Psoas muscle (tissue), 8 donors: ENCODE measurements at places on chromosomes 6 and 20. TPM values are rescaled to one million over a fixed set of nuclear protein-coding genes. Genes with fewer than 3 reads are reported as not detected.

DNA sequence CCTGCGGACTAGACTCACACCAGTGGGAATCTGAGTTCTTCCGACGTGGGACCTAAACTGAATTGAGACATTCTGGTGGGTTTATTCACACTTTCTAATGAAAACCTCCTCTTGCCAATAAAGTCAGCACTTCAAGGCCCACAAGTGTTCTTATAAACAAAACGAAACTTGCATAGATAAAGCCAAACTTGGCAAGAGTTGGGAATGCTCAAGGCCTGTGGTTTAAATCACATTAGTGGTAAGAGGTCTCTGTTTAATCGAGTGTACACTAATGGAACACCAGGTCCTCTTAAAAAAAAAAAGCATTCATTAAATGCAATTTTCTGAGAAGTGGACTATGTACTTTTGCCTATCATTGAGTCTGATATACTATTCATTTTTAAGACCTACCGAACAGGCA, 143.3 kb downstream of the SMOC2 start:
- H3K4me1 ChIP-seq = no peaks in the 10 kb centered on the region
- DNase-seq = no peak
- no peak overlapping the region for H3K4me3 ChIP-seq
- H3K27me3 ChIP-seq = peaks cover 7% of the 10 kb centered on the region

- peaks cover 35% of the 10 kb centered on the region for H3K4me1 ChIP-seq
- no peak for DNase-seq
- H3K27ac ChIP-seq = peak overlapping the region; percentile 31
- no peaks in the 10 kb centered on the region for H3K36me3 ChIP-seq
- H3K27me3 ChIP-seq = no peaks in the 10 kb centered on the region
- H3K4me3 ChIP-seq = no peak overlapping the region
Measured at GRCh38 chr6:37099442-37099841, 70.5 kb upstream of the PIM1 start.

Gene CPNE5
- 0.41 TPM for total RNA-seq

Gene ARFGEF3
- 18.4 TPM for total RNA-seq

Gene MUCL3
- total RNA-seq = not detected

Gene MYLK4
- total RNA-seq = 1.2 TPM

DNA sequence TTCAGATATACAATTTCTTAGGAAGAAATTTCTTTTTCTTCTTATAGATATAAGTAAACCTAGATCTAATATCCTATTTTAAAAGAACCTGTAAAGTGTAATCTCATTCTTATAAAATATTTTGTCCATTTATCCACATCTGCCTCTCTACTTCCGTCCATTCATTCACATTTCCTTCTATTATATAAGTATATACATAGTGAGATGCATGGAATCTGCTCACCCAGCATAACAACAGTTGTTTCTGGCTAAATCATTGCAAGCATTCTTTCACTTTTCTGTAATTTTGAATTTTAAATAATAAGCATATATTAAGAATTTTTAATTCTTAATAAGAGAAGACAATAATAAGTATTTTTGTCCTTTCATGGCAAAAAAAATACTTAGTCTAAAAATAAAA, 45.4 kb downstream of the CEP162 start:
- H3K4me3 ChIP-seq = no peak overlapping the region
- DNase-seq = no peak
- H3K27me3 ChIP-seq = no peaks in the 10 kb centered on the region
- H3K27ac ChIP-seq = no peak overlapping the region

- no peak overlapping the region for H3K4me3 ChIP-seq
- H3K4me1 ChIP-seq = peaks cover 16% of the 10 kb centered on the region
Measured at GRCh38 chr6:14986370-14986769, 259.5 kb upstream of the JARID2 start.

GRCh38 chr20:52321396-52321795, 129.8 kb upstream of the ZFP64 start:
- H3K27ac ChIP-seq = no peak overlapping the region
- H3K36me3 ChIP-seq = no peaks in the 10 kb centered on the region
- DNase-seq = no peak
- no peaks in the 10 kb centered on the region for H3K4me1 ChIP-seq
- H3K4me3 ChIP-seq = no peak overlapping the region

GRCh38 chr6:132742495-132742894, 15.2 kb downstream of the VNN2 start:
- no peaks in the 10 kb centered on the region for H3K36me3 ChIP-seq
- no peaks in the 10 kb centered on the region for H3K4me1 ChIP-seq
- no peak for DNase-seq

GRCh38 chr6:148709577-148709976, 37.3 kb upstream of the UST start:
- no peaks in the 10 kb centered on the region for H3K36me3 ChIP-seq
- H3K27ac ChIP-seq = no peak overlapping the region
- H3K4me1 ChIP-seq = no peaks in the 10 kb centered on the region
- no peaks in the 10 kb centered on the region for H3K27me3 ChIP-seq
- no peak overlapping the region for H3K4me3 ChIP-seq

DNA sequence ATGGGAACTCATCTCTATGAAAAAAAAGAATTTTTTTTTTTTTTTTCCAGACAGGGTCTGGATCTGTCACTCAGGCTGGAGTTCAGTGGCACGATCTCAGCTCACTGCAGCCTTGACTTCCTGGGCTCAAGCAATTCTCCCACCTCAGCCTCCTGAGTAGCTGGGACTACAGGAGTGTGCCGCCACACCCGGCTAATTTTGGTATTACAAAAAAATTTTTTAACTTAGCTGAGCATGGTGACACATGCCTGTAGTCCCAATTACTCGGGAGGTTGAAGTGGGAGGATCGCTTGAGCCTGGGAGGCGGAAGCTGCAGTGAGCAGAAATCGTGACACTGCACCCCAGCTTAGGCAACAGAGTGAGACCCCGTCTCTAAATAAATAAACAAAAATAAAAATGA, 7.5 kb downstream of the DEF6 start:
- H3K27ac ChIP-seq = no peak overlapping the region
- no peak overlapping the region for H3K4me3 ChIP-seq
- no peaks in the 10 kb centered on the region for H3K27me3 ChIP-seq
- peaks cover 10% of the 10 kb centered on the region for H3K4me1 ChIP-seq
- no peak for DNase-seq
- no peaks in the 10 kb centered on the region for H3K36me3 ChIP-seq

- no peaks in the 10 kb centered on the region for H3K36me3 ChIP-seq
- H3K27me3 ChIP-seq = no peaks in the 10 kb centered on the region
- DNase-seq = no peak
- H3K27ac ChIP-seq = no peak overlapping the region
Measured at GRCh38 chr6:29490055-29490454, 2.3 kb upstream of the MAS1L start.

DNA sequence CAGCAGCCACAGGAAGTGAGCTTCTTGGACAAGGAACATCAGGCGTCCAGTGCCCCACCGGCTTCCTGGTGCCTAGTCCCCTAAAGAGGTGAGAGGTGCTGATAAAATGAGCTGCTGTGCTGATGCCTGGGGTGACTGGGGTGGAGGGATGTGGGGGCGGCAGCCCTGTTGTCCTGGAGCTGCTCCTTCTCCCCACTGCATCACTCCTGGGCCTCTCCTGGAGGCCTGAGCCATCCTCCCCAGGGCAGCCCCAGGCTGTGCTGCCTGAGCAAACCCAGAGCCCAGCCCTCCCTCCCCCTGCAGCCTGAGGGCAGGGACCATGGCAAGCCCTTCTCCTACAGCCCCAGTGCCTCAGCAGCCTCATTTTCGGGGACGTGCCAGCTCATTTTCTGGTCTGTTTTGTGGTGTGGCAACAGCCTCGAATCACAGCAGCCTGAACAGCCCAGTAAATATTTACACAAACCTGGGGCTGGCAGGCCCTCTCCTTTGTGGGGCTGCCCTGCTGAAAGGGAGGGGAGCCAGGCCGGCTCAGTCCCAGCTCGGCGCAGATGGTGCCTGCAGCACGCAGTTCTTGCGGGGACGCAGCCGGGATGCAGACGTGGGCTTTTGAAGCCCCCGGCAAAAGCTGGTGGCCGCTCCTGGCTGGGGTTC, 259.9 kb downstream of the DLL1 start:
- H3K27me3 ChIP-seq = no peaks in the 10 kb centered on the region
- no peaks in the 10 kb centered on the region for H3K36me3 ChIP-seq
- no peak overlapping the region for H3K27ac ChIP-seq
- H3K4me3 ChIP-seq = no peak overlapping the region

GRCh38 chr20:3887876-3888620, 1.1 kb upstream of the PANK2 start:
- H3K27ac ChIP-seq = peak overlapping the region; percentile 89
- peak overlapping the region; percentile 81 for H3K4me3 ChIP-seq
- no peaks in the 10 kb centered on the region for H3K27me3 ChIP-seq
- no peaks in the 10 kb centered on the region for H3K36me3 ChIP-seq
- peak; percentile 27 for DNase-seq

- no peak for DNase-seq
- H3K36me3 ChIP-seq = no peaks in the 10 kb centered on the region
- H3K4me3 ChIP-seq = no peak overlapping the region
- no peak overlapping the region for H3K27ac ChIP-seq
- no peaks in the 10 kb centered on the region for H3K4me1 ChIP-seq
Measured at GRCh38 chr6:1860756-1861348, 251.1 kb downstream of the FOXC1 start.

DNA sequence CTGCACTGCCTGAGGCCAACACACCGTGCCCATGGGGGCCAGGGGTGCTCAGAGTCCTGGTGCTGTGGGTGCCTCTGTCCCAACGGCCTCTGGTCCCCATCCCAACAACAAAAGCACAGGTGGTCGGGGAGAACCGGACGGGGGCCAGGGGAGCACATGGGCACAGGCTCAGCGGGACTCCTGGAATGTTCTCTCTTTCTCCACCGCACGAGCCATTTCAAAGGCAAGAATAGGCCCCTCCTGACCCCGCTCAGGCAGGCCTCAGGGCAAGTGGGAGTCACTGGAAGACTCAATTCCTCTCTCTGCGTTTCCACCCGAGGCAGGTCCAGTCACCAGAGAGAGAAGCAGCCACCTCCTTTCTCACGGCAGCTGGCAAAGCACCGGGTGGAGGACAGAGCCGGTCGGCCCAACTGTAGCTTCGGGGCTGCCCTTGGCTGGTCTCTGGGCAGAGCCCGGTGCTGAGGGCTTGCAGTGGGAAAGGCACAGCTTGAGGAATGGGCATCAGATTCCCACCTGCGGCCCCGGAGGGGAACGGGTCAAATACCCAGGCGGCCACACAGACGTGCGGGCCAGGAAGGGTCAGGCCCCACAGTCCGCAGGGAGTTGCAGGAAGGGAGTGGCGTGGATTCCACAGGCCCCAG, 55.2 kb downstream of the KCNQ2 start:
- peaks cover 35% of the 10 kb centered on the region for H3K27me3 ChIP-seq
- H3K4me3 ChIP-seq = no peak overlapping the region
- DNase-seq = no peak
- H3K4me1 ChIP-seq = no peaks in the 10 kb centered on the region
- H3K27ac ChIP-seq = no peak overlapping the region
- H3K36me3 ChIP-seq = no peaks in the 10 kb centered on the region

Gene TREM1
- 0.54 TPM for total RNA-seq

- DNase-seq = no peak
- H3K36me3 ChIP-seq = peaks cover 84% of the 10 kb centered on the region
- H3K4me3 ChIP-seq = no peak overlapping the region
- no peaks in the 10 kb centered on the region for H3K27me3 ChIP-seq
- peaks cover 11% of the 10 kb centered on the region for H3K4me1 ChIP-seq
- no peak overlapping the region for H3K27ac ChIP-seq
Measured at GRCh38 chr6:36912030-36912454, 26.3 kb downstream of the C6orf89 start.

Gene HLA-DRB1
- 23.4 TPM for total RNA-seq

- DNase-seq = peak; percentile 63
- H3K27me3 ChIP-seq = no peaks in the 10 kb centered on the region
- H3K4me3 ChIP-seq = peak overlapping the region; percentile 13
- H3K4me1 ChIP-seq = peaks cover 4% of the 10 kb centered on the region
- no peak overlapping the region for H3K27ac ChIP-seq
Measured at GRCh38 chr6:160534050-160534696, 129.9 kb downstream of the LPA start.

Gene ZNF292
- 17.2 TPM for total RNA-seq

- no peak overlapping the region for H3K27ac ChIP-seq
- H3K27me3 ChIP-seq = no peaks in the 10 kb centered on the region
- no peak for DNase-seq
- no peaks in the 10 kb centered on the region for H3K4me1 ChIP-seq
- no peaks in the 10 kb centered on the region for H3K36me3 ChIP-seq
Measured at GRCh38 chr6:150702675-150703074, 103.0 kb downstream of the PLEKHG1 start.

- no peak for DNase-seq
- H3K27me3 ChIP-seq = no peaks in the 10 kb centered on the region
- H3K4me3 ChIP-seq = no peak overlapping the region
- H3K4me1 ChIP-seq = peaks cover 3% of the 10 kb centered on the region
- H3K27ac ChIP-seq = no peak overlapping the region
Measured at GRCh38 chr6:15628499-15629131, 34.2 kb downstream of the DTNBP1 start.

DNA sequence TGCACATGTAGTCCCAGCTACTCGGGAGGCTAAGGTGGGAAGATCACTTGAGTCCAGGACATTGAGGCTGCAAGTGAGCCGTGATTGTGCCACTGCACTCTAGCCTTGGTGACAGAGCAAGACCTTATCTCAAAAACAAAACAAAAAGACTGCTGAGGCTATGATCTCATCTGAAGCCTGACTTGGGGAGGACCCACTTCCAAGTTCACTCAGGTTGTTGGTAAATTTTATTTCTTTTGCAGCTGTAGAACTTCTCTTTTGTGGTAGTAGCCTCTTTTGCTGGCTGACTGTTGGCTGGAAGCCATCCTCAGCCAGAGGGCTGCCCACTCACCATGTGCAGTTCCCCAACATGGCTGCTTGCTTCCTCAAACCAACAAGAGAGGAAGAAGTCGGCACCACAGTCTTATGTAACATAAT, 36.8 kb upstream of the ME1 start:
- peak; percentile 57 for DNase-seq
- no peak overlapping the region for H3K4me3 ChIP-seq
- H3K4me1 ChIP-seq = no peaks in the 10 kb centered on the region

GRCh38 chr20:3801846-3802245, 5.7 kb downstream of the CDC25B start:
- no peak overlapping the region for H3K4me3 ChIP-seq
- peak; percentile 54 for DNase-seq
- no peak overlapping the region for H3K27ac ChIP-seq
- peaks cover 18% of the 10 kb centered on the region for H3K4me1 ChIP-seq
- H3K27me3 ChIP-seq = no peaks in the 10 kb centered on the region
- H3K36me3 ChIP-seq = peaks cover 41% of the 10 kb centered on the region

GRCh38 chr6:53857318-53858094, 62.7 kb downstream of the LRRC1 start:
- H3K4me3 ChIP-seq = no peak overlapping the region
- no peak overlapping the region for H3K27ac ChIP-seq
- no peaks in the 10 kb centered on the region for H3K4me1 ChIP-seq
- H3K36me3 ChIP-seq = no peaks in the 10 kb centered on the region
- DNase-seq = no peak
- no peaks in the 10 kb centered on the region for H3K27me3 ChIP-seq

DNA sequence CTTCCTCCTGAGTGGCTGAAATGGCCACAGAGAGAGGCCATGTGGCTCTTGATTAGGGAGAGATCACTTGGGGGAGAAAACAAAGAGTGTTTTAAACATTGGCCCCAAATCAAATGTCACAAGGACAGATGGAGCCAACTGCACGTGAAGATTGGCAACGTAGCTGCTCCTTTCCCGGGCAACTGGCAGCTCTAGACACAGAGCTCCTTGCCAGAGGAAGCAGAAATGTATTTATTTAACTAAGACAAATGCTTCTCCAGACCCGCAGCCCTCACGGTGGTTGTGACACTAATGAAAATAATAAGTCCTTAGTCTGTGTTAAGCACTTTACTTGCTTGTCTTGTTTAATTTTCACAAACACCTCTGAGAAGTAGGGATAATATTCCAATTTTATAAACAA, 49.6 kb upstream of the DSN1 start:
- H3K27me3 ChIP-seq = no peaks in the 10 kb centered on the region
- DNase-seq = no peak
- H3K27ac ChIP-seq = no peak overlapping the region

GRCh38 chr20:10557685-10558084, 116.1 kb downstream of the JAG1 start:
- no peak for DNase-seq
- no peaks in the 10 kb centered on the region for H3K27me3 ChIP-seq
- H3K4me1 ChIP-seq = no peaks in the 10 kb centered on the region
- no peak overlapping the region for H3K27ac ChIP-seq
